Activated naive CD8-positive, alpha-beta T cell treated with anti-CD3 and anti-CD28 coated beads for 36 hours (primary cell): ENCODE measurements at places on chromosomes 4 and X. TPM values are rescaled to one million over a fixed set of nuclear protein-coding genes. Genes with fewer than 3 reads are reported as not detected.

TBC1D8B gene
- total RNA-seq = 1.2 TPM

NAA11 gene
- not detected for total RNA-seq

CPZ gene
- total RNA-seq = not detected

PLP1 gene
- not detected for total RNA-seq

NDNF gene
- not detected for total RNA-seq

COX7B2 gene
- not detected for total RNA-seq

RAB28 gene
- 13.6 TPM for total RNA-seq

YY2 gene
- 2.5 TPM for total RNA-seq
